ENCODE measurements at places on chromosomes 5 and 9.
A peak's percentile ranks its signal among the peaks of the same experiment; 100 is the strongest.

- no peak for DNase-seq
These were observed 209.3 kb downstream of the ZNF608 start for GRCh38 chr5:124537107-124537506.

DNA sequence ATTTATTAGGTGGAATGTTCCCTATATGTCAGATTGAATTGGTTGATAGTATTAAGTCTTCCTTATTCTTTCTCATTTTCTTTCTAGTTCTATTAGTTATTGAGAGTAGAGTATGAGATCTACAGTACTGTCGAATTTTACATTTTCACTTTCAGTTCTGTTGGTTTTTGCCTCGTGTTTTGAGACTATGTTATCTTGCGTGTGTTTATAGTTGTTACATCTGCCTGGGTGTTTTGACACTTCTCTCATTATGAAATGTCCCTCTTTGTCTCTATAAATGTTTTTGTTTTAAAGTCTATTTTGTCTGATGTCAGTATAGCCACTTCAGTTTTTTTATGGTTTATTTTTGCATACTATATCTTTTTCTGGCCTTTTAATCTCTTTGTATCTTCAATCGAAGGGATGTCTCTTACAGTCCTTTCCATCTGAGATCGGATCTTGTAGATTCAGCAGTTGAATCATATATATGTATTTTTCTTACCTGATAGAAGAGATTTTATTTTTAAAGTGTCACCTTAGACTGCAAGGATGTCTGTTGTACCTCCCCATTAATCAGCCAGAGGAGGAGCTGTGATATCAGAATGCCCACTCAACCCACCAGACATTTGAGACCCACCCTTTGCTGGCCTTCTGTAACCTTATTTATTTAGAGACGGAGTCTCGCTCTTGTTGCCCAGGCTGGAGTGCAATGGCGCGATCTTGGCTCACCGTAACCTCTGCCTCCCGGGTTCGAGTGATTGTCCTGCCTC is 20.7 kb downstream of the EHMT1 start:
- no peak for DNase-seq

DNA sequence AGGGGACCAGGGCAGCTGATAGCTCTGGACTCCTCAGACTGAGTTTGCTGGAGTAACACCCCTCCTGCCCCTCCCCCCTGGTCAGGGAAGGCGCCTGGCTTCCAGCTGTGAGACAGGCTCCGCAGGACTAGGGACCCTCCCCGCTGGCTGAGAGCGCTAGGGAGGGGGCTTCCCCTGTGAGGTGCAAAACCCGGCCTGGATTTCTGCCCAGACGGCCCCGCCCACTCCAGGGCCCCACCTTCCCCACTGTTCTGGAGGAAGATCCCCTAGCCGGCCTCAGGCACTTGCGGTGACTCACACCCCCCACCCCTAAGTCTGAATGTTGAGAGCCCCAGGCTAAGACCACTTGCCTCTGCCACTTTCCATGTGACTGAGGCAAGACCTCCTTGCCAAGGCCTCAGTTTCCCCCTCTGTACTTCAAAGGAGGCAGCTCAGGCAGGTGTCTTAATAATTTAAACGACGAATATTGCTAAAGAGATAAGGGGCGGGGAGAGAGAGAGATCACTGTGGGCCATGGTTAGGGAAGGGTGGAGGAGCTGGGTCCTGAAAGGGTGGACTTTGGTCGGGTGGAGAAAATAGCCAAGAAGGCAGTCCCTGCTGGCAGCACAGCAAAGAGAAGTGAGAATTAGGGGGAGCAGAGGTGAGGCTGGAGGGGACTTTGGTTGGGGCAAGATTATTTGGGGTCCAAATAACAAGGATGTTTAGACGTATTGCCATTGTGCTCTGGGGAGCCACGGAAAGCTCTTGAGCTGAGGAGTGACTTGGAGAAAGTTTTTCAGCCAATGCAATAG is 1.0 kb upstream of the DAB2IP start:
- DNase-seq = peak; percentile 54

DNA sequence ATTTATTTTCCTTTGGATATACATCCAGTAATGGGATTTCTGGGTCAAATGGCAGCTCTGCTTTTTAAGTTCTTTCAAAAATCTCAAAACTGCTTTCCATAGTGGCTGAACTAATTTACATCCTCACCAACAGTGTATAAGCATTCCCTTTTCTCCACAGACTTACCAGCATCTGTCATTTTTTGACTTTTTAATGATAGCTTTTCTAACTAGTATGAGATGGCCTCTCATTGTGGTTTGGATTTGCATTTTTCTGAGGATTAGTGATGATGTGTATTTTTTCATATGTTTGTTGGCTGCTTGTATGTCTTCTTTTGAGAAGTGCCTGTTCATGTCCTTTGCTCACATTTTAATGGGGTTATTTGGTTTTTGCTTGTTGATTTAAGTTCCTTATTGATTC is 90.0 kb upstream of the HMHB1 start:
- DNase-seq = no peak

DNA sequence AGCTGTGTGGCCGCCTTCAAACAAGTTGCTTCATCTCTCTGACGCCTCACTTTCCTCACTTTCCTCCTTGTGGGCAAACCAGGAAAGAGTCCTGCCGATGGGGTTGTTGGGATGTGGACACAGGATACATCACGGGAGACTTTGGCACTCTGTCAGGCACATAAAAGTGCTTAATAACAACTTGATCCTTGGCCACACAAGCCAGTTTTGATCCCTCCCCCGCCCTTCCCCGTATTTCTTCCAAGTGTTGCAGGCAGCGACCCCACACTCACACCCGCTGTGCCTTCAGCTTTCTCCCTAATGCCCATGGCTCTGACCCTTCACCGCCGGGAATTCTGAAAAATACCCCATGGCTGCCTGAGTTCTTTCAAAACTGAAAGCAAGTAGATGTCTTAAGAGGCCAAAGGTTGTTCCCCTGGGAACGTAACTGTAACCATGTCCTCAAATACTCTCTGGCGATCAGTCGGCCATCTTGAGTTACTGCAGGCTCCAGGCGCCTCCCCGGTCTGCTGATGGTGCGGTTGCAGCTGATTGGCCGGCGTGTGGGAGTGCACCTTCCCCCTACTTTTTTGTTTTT is 59.8 kb downstream of the ARHGEF37 start:
- no peak for DNase-seq
